CD8-positive, alpha-beta T cell (primary cell): ENCODE measurements at places on chromosomes 5 and 9. TPM values are rescaled to one million over a fixed set of nuclear protein-coding genes. Genes with fewer than 3 reads are reported as not detected.

CMYA5 gene
- total RNA-seq: 0.17 TPM

CDKN2A gene
- total RNA-seq: 1.7 TPM

DNA sequence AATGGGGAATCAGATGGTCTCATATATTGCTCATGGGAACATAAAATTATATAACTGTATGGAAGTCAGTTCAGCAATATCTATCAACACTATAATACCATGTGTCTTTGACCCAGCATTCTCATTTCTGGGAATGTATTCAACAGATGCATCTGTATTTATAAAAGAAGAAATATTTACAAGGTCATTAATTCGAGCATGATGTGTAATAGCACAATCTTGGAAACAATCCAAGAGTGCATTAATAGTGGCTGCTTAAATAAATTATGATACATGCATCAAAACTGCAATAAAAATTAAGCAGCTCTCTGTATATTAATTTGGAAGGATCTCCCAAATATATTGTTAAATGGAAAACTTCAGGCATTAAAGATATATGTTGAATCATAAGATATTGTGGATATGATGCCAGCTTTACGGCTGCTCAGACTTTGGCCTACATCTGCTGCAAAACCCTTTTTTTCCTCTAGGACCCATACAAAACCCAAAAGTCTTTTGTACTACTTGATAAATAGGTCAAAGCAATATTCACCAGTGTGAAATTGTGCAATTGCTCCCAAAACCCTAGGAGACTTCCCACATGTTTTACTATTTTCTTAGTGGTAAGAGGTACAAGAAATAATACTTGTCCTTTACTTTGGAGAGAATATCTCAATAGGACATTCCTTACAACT lies 45.3 kb upstream of the ISOC1 start:
- no peak for DNase-seq

GRCh38 chr5:136399527-136399926 lies 34.2 kb upstream of the TRPC7 start:
- DNase-seq: no peak

DNA sequence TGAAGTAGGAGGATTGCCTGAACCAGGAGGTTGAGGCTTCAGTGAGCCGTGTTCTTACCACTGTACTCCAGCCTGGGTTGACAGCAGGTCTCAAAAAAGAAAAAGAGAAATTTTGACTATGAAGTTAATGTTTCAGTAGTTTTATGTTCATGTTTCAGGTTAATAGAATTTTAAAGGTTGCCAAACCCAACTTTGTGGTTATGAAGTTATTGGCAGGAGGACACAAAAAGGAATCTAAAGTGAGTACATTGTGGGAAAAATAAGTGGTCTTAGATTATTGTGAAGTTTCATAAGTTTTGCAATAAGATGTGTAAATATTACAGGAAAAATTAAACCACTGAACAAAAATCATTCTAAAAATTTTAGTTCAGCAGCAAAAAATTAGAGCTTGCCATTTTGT lies 78.6 kb downstream of the GOLM1 start:
- DNase-seq: no peak
